ENCODE measurements at places on chromosomes 1 and 21.

GRCh38 chr1:177341773-177342172 lies 171.0 kb downstream of the BRINP2 start:
- DNase-seq = no peak

- DNase-seq = no peak
Observed at GRCh38 chr1:67485046-67485811, 55.0 kb upstream of the SERBP1 start.

DNA sequence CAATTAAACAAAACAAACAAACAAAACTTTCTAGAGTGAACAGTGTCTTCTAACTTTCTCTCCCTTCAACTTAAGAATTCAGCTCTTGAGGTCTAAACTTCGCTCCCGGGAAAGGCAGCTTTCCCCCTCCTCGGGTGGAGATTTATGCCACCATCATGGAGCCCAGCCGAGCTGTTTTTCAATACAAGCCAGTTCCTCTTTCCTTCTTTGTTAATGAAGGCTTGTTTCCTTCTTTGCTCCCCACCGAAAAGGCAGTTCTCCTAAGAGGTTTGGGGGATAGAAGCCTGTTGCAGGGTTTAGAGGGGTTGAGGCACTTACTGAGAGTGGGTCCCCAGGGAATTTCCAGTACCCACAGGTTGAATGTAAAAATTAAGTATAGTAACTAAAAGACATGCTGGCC lies 26.5 kb downstream of the OLIG1 start:
- DNase-seq = no peak

DNA sequence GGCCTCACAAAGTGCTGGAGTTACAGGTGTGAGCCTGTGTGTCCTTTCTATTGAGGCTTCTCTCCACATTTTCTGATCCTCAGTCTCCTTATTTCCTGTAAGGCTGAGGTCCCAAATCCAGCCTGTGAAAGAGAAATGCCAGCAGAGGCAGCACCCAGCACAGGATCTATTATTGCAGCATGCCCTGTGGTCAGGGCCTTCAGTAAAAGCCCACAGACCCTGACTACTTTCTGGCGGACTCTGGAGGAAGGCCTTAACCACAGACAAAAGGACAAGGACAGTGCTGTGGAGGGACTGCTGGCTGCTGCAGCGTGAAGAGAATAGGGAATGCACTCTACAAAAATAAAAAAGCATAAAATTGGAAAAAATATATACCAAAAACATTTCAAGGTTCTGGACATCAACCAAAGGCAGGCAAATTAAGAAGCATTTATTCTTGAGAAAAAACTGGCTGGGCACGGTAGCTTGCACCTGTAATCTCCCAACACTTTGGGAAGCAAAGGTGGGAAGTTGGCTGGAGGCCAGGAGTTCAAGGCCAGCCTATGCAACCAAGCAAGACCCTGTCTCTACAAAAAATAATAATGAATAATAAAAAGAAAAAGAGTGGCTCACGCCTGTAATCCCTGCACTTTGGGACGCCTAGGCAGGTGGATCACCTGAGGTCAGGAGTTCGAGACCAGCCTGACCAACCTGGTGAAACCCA lies 9.4 kb upstream of the PGD start:
- no peak for DNase-seq

DNA sequence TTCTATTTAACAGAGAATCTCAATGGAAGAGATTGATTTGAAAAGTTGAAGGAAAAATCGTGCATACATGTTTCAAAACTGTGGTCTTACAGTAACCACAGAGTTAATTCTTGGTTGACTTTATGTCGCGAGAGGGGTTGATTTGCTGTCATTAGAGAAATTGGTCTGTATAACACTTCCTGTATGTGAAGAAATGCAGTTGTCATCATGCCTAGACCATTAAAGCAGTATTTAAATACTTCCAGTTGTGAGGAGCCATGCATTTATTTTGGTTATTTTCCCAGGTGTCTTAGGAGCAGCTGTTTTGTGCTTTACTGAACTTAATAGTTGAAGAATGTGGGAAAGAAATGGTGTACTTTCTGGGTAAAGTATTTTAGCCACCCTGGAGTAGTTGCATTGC lies 76.2 kb downstream of the NFIA start:
- no peak for DNase-seq

DNA sequence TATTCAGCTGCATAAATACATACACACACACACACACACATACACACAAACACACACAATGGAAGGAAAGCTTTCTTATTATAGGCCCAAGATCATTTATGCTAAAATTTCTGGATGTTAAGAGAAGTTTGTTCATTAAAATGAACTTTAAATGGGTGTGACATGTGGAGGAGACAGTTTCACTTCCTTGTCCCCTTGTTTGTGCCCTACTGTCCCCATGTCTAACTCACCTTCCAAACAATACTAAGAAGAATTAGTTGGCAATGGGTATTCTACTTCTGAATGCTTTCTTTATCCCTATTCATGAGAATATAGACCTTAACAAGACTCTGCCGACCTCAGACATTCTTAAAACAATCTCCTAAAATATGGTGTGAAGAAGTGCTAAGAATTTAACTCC lies 63.5 kb upstream of the NRIP1 start:
- no peak for DNase-seq

- DNase-seq = no peak
Observed at GRCh38 chr1:15427280-15427666, 11.0 kb upstream of the CTRC start.

DNA sequence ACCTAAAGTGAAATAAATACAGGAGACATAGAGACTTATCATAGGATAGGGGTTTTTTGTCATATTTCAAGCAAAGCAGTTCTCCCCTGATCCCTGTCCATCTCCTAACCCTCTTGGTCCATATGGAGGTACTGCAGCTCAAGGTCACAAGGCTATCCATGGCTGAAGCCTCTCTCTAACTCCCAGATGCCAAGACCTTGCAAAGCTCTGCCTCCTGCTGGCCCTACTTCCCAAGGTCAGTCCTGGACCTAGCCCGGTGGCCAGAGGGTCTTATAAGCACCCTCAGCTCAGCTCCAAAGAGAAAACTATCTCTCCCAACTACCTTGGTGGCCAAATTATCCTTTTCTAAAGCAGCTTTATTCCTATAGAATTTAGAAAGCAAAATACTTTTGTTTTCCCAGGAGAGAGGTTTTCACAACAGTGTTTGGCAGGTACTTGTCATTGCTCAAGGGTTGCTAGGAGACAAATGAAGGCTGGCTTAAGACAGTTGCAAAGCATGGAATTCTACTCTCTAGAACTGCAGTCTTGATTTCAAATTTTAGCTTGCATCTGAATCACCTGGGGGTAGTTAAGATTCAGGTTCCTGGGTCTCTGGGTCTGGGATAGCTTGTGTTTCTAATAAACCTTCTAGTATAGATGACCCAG lies 121.5 kb downstream of the XCL2 start:
- DNase-seq = no peak

DNA sequence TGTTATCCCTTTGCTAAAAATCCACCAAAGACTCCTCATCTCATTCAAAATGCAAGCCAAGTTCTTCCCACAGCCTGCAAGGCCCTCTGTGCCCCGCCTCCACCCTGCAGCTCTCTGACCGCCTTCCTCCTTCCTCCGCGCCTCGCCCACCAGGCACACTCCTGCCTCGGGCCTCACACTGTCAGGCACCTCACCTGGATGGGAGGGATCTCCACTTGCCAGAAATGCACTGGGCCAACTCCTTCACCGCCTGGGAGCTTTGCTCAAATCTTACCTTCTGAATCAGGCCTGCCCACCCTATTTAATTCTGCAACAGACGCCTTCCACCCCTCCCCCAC lies 26.2 kb downstream of the PGBD5 start:
- no peak for DNase-seq

GRCh38 chr1:58786184-58786926 lies 2.5 kb upstream of the JUN start:
- DNase-seq = no peak

- no peak for DNase-seq
Observed at GRCh38 chr1:185786524-185786923, 52.3 kb downstream of the HMCN1 start.

DNA sequence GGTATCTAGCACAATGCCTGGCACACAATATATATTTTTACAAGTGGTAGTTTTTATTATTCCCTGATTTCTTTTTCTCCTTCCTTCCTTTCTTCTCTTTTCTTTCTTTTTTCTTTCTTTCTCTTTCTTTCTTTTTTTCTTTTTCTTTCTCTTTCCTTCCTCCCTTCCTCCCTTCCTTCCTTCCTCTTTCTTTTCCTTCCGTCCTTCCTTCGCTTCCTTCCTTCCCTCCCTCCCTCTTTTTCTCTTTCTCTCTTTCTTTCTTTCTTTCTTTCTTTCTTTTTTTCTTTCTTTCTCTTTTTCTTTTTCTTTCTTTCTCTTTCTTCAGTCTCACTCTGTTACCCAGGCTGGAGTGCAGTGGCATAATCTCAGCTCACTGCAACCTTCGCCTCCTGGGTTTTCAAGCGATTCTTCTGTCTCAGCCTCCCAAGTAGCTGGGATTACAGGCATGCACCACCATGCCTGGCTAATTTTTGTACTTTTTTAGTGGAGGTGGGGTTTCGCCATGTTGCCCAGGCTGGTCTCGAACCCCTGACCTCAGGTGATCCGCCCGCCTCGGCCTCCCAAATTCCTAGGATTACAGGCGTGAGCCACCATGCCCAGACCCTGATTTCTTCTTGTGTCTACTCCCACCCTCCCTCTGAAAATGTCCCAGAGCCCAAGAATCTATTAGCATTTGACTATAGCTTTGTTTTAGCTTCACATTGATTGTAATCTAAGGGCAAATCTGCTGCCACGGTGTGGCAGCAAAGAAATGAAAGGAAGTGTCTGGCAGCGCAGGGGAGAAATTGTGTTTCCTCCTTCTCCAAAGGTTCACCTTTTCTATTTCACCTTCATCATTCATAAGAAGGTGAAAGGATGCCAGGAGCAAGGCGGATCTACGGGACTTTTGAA lies 19.9 kb upstream of the ABCB10 start:
- no peak for DNase-seq

Measured in GM06990 (cell line).